ENCODE measurements at places on chromosomes 7 and 10.
A peak's percentile ranks its signal among the peaks of the same experiment; 100 is the strongest.

DNA sequence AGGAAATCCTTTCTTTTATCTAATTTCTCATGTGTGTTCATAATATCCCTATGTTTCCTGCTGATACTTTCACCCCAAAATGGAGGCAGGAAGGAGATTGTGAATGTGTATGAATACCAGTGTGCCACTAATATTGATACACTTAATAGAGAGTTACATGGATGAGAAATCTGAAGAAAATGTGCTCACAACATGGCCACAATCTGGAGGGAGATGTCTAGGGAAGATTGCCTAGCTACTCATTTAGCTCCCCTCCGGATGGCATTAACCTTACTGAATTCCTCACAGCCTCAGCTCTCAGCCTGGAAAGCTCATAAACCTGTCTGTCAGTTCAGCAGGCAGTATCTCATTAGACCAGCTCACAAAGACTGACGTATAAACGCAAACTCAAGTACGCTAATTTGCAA, 23.4 kb upstream of the DMTF1 start:
- no peak for DNase-seq

DNA sequence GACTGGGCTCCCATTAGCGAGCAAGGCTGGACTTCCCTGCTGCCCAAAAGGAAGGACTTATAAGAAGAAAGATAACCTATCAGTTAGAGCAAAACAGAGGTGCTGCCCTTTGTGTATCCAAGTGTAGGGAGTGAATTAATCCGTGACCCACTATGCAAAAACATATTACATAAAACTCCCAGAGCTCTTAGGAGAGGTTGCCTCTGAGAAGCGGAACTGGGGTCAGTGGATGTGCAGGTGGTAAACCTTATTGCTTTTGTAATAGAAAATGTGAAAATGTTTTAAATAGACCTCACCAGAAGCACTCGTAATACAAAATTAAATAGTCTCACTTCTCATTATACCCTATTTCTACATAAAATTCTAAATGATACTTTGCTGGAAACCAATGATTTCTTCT, 17.1 kb upstream of the IL6 start:
- no peak for DNase-seq

- no peak for DNase-seq
Measured at GRCh38 chr7:48083114-48083830, 5.8 kb upstream of the UPP1 start.

DNA sequence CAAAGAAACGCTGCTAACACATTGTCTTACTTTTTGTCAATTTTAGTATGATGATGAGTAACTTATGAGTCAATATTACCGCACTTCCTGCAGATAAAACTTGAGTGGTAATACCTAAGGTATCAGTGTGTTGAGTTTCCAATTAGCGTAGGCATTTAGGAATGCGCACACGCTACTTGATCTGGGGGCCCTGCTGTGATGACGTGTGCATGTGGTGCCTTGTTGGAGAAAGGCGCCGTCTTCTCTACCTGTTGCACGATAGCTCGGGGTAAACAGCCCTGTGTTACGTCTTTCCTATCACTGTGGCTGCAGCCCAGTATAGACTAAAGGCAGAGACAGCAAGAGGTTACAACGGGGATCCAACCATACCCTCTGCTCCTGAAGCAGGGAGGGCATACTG, 476.8 kb upstream of the ADARB2 start:
- DNase-seq = no peak

- no peak for DNase-seq
Measured at GRCh38 chr10:48964038-48964437, 24.4 kb upstream of the LRRC18 start.

DNA sequence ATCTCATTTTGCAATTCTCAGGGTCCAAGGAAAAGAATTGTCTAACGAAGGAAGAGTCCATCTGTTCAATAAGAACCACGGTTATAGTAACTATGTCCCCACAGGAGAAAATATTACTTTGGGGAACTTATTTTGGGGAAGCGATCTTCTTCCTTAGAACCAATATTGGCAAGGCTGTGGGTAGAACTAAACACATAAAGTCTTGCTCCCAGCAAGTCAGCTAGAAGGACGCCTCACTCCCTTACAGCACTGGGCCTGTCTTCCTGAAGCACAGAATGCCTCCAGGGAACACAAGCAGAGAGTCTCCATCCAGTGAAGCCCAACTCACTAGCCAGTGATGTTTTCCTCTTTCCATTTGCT, 30.2 kb downstream of the C10orf71 start:
- no peak for DNase-seq

GRCh38 chr10:1418031-1418550, 319.2 kb downstream of the ADARB2 start:
- no peak for DNase-seq

DNA sequence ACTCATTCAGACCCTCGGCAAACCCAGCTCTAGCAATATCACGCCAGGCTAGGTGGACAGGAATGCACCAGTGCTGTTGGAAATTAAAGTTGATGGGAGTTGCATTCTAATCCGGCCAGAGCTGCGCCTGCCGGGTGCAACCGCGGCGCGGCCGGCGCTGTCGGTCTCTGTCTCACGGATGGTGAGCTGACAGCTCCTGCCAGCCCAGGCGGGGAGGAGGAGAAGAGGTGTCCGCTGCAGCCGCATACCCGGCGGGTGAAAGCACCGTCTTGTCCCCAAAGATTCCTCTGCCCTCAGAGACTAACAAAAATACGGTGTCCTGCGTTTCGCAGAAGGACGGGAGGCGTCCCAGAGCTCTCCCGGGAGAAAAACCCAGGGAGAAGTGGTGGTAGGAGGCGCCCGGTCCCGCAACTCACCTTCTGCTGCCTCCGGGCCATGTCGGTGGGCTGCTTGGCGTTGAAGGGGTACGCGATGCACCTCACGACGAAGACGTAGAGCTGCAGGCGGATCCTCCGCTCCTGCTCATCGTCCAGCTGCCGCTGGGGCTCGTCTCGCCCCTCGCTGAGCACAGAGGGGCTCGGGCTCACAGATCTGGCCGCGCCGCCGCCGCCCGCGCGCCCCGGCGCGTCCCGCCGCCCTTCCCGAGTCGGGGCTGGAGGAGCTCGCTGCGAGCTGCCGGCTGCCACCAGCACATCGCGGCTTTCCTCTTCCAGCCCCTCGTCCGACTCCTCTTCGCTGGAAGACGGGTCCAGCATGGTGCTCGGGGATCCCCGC, 490 bp downstream of the CADPS2 start:
- DNase-seq = no peak

- no peak for DNase-seq
Measured at GRCh38 chr7:8605221-8605620, 171.8 kb downstream of the NXPH1 start.

GRCh38 chr10:44036425-44036824, 348.5 kb downstream of the CXCL12 start:
- no peak for DNase-seq

GRCh38 chr7:46152696-46153095, 231.6 kb upstream of the IGFBP3 start:
- no peak for DNase-seq

DNA sequence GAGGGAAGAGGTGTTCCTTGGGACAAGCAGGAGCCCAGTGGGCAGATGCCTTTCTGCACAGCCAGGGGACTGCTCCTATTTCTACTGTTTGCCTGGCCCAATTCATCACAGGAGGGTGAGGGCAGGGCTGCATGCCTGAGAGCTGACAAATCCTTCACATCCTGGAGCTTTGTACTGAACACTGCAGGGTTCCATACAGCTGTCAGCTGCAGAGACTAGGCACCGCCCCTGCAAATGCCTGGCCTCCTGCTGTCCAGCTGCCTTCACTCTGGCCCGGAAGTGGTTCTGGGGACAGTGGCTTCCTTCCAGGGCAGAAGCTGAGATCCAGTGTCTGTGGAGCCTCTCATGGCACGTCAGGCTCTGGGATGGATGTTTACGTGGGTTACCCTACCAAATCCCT, 470.7 kb downstream of the DNAJB6 start:
- DNase-seq = no peak

DNA sequence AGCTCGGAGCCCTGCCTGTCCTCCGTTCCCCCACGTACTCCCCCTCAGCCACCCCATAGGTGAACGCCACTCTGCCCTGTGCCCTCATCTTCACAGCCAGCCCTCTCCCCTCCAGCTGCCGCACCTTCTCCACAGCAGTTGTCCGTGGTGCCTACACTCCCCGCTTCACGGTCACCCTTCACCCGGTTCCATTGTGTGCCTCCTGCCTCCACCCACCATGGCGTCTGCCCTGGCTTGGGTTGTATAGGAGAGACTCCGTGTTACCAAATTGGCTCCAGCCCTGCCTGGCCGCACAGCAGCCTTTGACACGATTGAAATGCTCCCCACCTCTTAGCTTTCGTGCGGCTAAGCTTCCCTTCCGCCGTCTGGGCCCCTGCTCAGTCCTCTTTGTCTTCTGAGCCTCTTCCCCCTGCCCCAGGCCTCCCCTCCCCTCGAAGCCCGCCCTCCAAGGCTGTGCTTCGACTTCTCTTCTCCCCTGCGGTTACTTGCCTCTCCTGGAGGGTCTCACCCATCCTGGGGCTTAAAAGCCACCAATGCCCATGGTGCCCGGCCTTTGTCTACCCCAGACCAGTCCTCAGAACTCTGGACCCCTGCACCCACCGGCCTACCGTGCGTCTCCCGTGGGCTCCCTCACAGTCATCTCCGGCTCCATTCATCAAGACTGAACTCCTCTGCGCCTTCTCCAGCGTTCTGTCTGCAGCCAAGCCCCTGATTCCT, 18.5 kb upstream of the NODAL start:
- no peak for DNase-seq

DNA sequence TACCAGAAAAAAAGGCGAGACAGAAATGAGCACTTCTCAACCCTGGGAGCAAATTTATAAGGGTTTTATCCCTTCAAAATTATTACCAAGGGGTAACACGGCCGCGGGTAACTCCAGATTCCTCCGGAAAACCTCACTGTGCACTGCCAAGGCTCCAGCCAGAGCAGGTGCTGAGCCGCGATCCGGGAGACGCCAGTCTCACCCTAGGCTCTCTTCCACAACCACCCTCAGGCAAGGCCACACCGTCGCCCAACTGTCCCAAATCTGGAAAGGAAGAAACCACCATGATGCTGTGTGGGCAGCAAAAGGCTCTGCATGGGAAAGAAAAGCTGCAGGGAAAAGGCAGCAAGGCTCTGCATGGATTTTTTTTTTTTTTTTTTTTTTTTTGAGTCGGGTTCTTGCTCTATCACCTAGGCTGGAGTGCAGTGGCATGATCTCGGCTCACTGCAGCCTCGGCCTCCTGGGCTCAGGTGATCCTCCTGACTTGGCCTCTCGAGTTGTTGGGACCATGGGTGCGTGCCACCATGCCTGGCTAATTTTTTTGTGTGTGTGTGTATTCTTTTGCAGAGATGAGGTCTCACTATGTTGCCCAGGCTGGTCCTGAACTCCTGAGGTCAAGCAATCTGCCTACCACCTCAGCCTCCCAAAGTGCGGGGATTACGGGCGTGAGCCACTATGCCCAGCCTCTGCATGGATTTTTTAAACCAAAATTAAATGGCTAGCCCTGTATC, 39.0 kb downstream of the MAD1L1 start:
- DNase-seq = no peak

DNA sequence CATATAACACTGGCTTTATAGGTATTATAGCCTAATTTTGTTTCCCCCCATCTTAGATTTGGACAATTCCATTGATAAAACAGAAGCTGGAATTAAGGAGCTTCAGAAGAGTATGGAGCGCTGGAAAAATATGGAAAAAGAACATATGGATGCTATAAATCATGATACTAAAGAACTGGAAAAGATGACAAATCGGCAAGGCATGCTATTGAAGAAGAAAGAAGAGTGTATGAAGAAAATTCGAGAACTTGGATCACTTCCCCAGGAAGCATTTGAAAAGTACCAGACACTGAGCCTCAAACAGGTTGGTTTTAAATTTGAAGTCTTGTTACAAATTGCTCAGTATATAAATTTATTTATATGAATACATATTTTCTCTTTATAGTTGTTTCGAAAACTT, 34.1 kb downstream of the SMC3 start:
- no peak for DNase-seq

DNA sequence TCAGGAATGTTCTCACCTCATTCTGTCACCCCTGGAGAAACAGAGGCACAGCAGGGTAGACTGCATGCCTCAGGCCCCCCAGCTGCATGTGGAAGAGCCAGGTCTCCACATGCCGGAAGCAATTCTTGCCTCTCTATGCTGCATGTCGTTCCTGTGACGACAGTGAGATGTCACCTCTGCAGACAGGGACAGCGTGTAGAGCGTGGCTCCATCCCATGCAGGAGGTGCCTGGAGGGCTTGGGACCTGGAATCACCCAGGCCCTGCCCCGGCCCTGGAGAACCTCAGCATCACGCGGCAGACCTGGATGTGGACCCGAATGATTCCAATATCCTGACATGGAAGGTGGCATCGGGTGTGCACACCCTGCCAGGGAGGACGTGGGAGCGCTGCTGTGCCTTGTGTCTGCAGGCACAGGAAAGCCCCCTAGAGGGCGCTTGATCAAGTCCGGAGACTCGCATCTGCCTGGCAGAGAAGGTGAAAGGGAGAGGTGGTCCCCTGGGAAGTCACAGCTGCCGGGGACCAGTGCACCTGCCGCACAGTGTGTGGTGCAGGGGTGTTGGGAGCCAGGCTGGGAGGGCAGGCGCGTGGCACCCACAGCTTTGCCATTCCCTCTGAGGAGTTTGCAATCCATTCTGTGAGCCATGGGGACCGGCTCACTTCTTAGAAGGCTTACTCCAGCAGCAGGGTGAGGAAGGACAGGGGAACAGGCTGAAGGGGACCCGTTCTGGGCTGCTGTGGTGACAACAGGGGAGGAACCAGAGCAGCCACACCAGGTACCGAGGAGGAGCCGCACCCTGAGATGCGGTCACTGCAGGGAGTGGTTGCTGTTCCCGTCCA, 45.3 kb upstream of the EN2 start:
- peak; percentile 2 for DNase-seq

DNA sequence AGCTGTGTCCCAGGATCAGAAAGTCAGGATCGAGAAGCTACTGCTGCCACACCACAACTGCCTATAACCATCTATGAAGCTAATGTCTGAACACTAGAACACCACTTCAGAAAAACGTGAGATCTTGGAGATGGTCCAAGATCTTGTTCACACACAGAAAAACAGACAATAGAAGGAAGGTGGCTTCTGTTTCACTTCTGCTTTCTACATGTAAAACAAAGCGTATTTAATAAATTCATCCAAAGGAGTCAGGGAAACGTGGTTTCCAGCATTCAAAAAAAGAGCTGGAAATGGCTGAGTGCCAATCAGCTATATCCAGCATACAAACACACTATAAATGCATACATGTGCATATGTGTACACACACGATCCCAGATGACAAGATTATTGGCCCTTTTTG, 70.2 kb upstream of the CCDC71L start:
- DNase-seq = no peak

DNA sequence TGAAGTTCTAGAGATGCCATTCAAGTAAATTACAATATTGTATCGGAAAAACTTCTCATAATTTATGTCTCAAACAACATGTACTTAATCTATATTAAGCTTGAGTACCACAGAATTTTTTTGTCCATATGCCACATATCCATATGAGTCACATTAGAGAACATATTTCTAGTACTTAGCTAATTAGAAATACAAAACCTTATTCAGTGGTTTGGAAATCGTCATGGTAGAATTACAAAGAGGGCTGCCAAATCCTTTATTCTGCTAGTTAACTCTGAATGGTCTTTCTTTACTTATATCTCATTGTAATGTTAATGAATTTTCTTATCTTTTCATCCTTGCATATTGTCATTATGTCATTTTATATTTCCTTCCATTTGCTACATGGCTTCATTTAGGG, 9.0 kb upstream of the VIM start:
- no peak for DNase-seq

GRCh38 chr7:23473844-23474093, 3.5 kb upstream of the IGF2BP3 start:
- DNase-seq = no peak

GRCh38 chr10:132168571-132169030, 18.1 kb upstream of the DPYSL4 start:
- no peak for DNase-seq
